ENCODE measurements at places on chromosomes 3 and 15.

DNA sequence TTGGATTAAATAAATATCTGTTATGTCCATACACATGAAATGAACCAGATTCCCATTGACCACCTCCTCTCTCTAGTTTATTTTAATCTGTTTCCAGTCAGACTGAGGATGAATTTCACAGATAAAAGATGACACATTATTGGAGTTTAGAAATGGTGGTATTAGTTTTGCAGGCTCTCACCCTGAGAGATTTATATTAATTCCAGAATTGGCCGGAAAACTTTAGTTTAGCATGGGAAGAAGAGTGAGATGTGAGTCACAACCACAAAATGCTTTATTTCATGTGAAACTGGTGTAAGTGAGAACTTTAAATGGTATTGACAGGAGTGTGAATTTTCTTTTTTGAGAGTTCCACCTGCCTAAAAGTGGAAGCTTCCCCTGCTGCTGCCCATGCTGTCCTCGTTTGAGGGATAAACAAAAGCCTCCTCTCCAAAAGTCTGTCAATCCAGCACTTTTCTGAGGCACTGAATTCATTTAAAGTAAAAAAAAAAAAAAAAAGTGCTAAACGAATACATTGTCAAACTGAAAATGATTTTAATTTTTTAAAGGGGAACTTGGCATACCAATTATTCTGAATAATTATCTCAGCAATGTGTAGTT is 65.1 kb upstream of the EPHA3 start:
- no peak for DNase-seq

GRCh38 chr3:49134471-49135265 is 1.8 kb upstream of the LAMB2 start:
- no peak for DNase-seq

DNA sequence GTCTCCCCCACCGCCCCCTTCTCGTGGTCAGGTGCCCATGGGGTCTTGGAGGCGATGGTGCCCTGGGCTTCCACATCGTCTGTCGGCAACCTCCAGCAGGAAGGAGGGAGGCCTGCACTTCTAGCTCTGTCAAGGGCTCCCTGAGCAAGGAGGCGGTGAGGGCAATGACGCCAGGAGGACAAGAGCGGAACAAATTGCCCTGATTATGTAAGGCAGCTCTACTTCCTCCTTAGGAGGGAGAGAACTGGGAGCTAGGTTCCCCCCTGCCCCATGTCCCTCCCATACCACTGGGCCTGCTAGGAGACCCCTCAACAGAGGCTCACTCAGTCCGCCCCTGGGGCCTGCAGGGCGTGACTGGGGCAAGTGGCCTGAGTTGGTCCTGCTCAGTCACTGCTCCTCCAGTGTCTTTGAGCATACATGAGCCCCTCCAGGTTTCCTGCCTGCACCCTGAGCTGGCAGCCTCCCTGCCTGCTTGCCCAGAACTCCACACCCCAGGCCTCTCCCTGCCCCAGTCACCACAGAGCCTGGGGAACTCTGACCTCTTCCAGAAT is 56.1 kb downstream of the CACNA2D2 start:
- DNase-seq, result no peak

DNA sequence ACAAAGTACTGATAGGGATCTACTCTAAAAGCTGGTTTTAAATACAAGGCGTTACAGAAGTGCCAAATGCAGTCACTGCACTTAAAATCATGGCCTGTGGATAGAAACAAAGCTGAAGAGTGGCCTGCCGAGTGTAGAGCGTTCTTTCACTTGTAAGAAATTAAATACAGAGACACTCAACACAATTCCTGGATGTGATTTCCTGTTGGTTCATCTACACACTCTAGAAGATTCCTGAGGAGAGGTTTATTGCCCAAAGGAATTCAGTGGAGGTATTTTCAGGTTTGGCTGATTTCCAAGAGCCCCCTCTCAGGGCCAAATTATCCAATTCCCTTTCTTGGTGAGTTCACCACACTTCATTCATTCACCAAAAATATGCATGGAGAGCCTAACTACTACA is 200.3 kb upstream of the IL12A start:
- DNase-seq, result no peak

GRCh38 chr3:50651445-50651844 is 23.3 kb upstream of the DOCK3 start:
- DNase-seq, result no peak

- DNase-seq, result no peak
Measured at GRCh38 chr3:84209474-84209873, 749.3 kb upstream of the CADM2 start.

DNA sequence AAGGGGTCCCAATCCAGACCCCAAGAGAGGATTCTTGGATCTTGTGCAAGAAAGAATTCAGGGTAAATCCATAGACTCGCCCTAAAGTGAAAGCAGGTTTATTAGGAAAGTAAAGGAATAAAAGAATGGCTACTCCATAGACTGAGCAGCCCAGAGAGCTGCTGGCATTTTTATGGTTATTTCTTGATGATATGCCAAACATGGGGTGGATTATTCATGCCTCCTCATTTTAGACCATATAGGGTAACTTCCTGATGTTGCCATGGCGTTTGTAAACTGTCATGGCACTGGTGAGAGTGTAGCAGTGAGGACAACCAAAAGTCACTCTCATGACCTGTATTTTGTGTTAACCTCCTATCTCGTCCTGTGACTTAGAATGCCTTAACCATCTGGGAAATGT is 142.2 kb downstream of the DOCK3 start:
- no peak for DNase-seq

GRCh38 chr15:40763801-40764628 is at the start of gene GCHFR:
GCHFR (plus strand) TSS chr15:40764068; CDS start chr15:40764181, 113 bp downstream.
- no peak for DNase-seq

DNA sequence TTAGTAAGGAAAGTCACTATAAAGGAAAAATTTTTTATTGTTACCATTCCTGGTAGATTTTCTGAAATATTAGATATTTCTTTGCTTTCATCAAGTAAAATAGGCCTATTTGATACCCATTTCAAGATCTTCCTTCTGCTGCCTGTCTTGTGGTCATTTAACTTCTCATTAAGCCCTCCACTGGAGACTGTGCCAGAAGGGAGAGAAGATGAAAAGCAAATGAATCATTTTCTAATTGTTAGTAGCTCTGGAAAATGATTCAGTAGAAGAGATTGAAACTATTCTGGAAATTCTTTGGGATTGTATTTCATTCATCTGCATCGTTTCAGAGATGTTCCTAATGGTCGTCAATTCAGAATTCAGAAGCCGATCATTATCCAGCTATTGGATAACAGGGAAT is 3.2 kb downstream of the KCTD6 start:
- DNase-seq, result no peak

- no peak for DNase-seq
Measured at GRCh38 chr3:190269101-190269500, 53.1 kb downstream of the CLDN1 start.

Data from NCI-H187 (cell line).